ENCODE measurements at places on chromosomes 13 and 19.

- DNase-seq = peak; percentile 22
Observed at GRCh38 chr19:18415178-18415867, 3.9 kb upstream of the SSBP4 start.

- no peak for DNase-seq
Observed at GRCh38 chr13:113383089-113383488, 19.2 kb upstream of the GRTP1 start.

DNA sequence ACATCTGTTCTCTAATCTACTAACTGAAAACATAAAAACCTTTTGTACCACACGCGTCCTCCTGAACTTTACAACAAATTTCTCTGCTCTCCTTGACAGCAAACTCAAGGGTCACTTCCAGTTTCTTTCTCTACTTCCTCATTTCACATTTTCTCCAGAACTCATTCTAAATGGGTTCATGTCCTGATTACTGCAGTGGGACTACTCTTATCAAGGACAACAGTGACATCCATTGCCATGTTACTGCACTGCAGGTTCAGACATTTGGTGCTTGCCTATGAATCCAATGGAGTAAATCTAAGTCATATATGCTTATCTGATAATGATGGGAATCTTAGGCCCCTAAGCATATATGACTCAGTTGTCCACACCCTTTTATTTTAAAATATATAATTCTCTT lies 35.3 kb downstream of the FPR3 start:
- no peak for DNase-seq

GRCh38 chr19:21505459-21506451 lies at the start of gene ZNF429:
ZNF429 (plus strand) TSS chr19:21505602; CDS start chr19:21505772, 170 bp downstream.
- no peak for DNase-seq

DNA sequence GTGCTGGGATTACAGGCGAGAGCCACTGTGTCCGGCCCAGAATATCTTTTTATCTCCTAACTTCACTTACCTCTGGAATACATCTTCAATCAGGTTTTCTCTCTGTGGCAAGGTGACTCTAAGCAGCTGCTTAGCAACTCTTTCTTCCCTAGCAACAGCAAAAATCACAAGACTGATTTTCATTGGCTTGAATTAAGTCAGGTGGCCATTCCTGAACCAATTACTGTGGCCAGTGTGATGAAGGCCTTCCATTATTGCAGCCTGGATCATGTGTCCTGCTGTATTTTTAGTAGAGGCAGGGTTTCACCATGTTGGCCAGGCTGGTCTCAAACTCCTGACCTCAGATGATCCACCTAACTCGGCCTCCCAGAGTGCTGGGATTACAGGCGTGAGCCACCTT lies 9.0 kb upstream of the LTBP4 start:
- DNase-seq = no peak

DNA sequence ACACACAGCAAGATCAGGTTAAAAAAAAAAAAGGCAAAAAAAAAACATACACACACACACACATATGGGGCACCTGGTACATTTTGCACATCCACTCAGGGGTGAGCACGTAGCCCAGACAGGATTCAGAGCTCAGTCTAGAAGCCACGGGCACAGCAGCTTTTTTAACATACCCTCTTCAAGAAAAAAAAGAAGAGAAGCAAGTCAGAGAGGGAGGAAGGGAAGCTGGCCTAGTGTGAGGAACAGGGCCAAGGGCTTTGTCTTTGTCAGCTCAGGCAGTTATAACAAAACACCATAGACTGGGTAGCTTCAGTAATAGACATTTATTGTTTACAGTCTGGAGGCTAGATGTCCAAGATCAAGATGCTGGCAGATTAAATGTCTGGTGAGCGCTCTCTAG lies 2.3 kb upstream of the TPM4 start:
- no peak for DNase-seq

GRCh38 chr19:29201855-29202254 lies 11.1 kb downstream of the UQCRFS1 start:
- DNase-seq = no peak

- DNase-seq = no peak
Observed at GRCh38 chr13:33015791-33016323, 366 bp upstream of the KL start.

GRCh38 chr13:40375489-40376171 lies 290.8 kb downstream of the FOXO1 start:
- DNase-seq = no peak

DNA sequence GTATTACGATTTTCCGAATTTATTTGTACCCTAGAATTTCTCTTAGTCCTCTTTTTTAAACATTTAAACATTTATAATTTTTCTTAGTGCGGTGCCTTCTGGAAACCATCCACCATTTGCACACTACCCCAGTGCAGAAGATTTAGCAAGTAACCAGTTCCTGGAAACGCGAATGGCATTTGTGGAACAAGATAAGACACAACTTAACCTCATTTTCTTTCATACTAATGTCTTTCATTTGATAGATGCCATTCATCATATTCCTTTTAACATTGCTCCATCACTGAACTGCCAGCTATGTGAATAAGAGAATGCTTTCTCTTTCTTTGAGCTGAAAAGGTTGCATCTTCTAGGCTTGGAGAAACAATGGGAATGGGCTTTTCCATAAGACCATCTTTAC lies 6.8 kb downstream of the FRY start:
- no peak for DNase-seq

DNA sequence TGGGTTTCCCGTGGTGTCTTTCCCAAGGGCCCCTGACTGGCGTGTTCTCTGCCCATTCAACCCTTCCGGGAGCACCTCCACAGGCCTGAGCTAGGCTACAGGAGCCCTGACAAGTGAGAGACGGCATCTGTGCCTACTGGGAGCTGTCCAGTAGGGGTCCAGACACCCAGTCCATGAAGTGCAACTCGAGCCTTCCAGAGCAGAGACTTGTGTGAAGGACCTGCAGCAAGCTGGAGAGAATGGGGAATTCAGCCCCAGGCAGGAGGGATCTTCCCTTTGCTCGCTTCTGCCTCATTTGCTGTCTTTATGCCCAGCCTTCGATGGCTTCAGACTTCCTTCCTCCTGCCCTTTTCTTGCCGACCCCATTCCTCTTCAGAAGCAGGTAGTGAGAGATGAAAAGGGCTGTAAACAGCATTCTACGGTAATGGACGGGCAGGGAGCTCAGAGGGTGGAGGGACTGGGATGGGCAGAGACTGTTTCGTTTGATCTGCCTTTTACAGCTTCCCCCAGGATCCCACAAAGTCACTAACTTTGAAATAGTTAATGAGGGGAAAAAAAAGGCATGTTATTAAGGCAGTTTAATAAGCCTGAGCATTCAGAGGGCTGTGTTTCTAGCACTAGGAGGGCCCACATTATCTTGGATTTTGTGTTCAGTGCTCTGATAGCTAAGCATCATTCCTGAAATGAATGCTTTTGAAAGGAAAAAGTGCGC lies 327.6 kb downstream of the FGF9 start:
- DNase-seq = no peak

DNA sequence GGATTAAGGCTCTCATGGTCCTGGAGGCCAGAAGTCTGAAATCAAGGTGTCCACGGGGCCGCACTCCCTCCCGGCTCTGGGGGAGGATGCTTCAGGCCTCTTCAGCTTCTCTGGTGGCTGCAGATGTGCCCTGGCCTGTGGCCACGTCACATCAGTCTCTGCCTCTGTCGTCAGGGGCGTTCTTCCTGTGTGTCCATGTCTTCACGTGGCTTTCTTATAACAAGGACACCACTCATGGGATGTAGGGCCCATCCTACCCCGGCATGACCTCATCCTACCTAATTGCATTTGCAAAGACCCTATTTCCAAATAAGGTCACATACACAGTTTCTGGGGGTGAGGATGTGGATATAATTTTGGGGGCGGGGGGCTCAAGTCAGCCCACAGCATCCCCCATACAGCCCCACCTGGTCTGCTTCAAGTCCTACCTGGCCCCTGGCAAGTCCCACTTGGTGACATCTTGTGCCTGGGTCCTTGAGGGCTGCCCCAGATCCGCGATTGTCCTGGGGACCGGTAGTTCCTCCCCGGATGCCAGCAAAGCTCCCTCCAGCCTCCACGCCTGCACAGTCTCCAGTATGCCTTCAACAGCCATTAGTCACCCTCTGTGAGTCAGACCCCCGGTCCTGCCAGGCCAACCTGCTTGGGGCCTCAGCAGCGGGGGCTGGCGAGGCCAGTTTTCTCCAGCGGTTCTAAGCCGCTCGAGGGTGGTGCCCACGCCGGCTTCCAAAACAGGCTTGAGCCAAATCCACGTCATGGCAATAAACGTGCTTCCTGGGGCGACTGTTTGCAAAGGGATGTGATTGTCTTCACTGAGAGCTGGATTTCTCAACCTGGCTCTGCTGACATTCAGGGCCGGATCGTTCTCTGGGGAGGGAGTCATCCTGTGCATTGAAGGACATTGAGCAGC lies 32.2 kb downstream of the MYO9B start:
- peak; percentile 84 for DNase-seq

GRCh38 chr19:29495901-29496441 lies 29.8 kb upstream of the VSTM2B start:
- no peak for DNase-seq

DNA sequence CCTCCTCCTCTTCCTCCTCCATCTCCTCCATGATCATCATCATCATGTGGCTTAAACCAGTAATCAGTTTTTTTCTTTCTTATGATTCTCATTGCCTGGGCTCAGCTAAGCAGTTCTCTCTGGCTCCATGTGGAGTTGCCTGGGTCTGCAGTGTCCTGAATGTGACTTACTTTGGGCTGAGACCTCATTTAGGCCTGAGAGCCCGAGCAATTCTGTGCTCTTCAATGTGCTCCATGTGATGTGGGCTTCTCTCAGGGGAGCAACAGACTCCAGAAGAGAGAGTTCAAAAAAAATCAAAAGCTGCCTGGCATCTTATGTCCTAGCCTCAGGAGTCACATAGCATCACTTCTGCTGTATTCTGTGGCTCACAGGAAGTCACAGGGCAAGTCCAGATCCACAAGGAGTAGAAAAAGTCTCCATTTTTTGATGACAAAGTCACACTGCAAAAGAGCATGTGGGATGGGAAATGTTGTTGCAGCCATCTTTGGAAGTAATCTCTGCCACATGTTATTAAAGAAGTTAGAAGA lies 128.7 kb downstream of the MAB21L1 start:
- no peak for DNase-seq

DNA sequence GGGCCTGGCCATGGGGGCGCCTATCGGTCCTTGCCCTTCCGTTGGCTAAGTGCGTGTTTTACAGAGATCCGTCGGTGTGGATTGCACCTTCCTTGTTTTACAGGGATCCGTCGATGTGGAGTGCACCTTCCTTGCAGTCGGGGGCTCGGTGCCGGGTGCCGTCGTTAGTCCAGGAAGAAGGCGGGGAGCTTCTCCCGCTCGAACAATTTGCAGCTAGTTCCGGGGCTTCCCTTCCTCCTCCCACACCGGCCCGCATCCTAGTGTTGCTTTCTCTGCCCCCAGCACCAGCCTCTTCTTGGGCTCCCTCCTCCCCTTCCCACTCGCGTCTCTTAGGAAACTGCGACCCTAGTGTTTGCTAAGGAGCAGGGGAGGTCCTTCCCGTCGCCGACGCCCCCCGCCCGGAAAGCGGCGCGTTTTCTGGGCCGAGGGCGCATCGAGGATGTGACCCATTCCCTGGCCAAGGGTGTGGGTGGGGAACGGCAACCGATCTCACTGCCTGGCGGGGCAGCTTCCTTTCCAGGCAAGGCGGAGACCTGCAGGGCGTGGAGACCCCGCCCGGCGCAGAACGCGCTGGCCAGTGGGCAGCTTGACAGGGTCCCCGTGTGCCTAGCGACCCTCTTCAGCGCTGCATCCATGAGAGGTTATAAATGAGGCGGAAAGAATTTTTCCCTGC lies 75.7 kb upstream of the ZNF91 start:
- no peak for DNase-seq

GRCh38 chr19:44684892-44685863 lies 13.8 kb upstream of the CEACAM16 start:
- peak; percentile 61 for DNase-seq

DNA sequence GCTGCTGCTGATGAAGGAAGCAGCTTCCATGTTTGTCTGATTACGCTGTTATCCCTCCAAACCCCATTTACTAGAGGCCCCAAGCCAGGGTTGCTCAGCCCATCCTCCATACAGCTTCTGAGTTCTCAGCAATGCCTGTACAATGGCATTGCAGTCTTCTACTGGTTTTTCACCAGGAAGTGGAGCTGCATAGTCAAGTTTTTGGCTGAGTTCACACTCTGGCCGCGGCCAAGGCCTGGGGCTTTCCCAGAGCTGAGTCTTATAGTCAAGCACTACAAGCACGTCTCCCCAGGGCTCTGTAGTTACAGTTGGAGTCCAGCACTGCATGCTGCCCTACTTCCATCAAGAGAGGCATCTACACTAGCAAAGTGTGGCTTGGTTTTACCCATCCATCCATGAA lies 182.5 kb downstream of the POU4F1 start:
- DNase-seq = no peak

DNA sequence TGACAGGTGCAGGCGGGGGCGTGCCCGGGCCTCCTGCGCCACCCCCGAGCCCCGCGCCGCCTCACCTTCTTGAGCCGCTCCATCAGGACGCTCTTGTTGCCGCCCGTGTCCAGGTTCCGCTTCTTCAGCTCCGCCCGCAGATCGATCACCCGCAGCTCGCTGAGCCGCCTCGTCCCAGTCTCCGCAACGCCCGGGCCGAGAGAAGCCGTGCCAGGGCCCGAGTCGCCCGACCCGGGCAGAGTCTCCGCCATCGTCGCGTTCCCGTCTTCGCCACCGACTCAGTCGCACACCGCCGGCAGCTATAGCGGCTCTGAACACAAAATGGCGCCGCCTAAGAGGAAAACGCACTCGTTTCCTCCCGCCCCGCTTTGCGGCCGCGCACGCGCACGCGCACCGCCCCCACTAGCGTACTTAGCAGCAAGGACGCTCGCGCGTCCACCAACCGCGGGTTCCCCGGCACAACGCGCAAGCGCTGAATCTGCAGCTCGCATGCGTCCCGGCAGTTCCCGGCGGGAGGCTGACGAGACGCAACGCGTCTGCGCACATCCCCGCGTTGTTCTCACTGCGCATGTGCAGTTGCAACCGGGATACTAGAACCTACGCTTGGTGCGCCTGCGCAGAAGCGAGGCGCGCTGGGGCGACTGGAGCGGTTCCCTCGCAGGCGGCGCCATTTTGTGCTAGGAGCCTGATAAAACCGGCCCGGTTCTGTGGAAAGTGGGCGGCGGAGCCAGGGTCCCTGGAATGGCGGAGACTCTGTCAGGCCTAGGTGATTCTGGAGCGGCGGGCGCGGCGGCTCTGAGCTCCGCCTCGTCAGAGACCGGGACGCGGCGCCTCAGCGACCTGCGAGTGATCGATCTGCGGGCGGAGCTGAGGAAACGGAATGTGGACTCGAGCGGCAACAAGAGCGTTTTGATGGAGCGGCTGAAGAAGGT lies at the start of the genes SAFB and SAFB2:
Gene SAFB (plus strand): TSS at position 619 of the 932 bp plus-strand sequence. CDS start 123 bp downstream, at position 742.
Gene SAFB2 (minus strand): TSS at position 312 of the 932 bp plus-strand sequence. CDS start 61 bp downstream, at position 251.
- peak; percentile 97 for DNase-seq

DNA sequence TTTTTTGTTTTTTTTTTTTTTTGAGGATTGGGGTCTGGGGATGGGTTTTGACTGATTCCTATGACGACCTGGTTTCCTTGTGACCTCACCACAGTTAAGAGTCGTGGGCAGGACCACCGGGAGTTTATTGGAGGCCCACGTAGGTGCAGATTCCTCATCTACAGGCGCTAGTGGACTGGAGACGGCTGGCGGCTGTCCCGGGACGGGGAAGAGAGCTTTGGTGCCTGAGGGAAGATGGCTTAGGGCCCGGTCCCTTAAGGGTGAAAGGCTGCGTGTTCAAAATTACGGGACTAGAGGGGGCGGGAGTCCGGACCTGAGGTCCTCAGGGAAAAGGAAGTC lies 682 bp upstream of the TEAD2 start:
- DNase-seq = no peak

- peak; percentile 58 for DNase-seq
Observed at GRCh38 chr13:106182404-106182803, 353.1 kb downstream of the EFNB2 start.
